ENCODE measurements at places on chromosomes 12 and 14. TPM values are rescaled to one million over a fixed set of nuclear protein-coding genes. Genes with fewer than 3 reads are reported as not detected.
A peak's percentile ranks its signal among the peaks of the same experiment; 100 is the strongest.

Gene COQ6
- 20.6 TPM for total RNA-seq

Gene RNF31
- 66.2 TPM for total RNA-seq

Gene NPAS3
- total RNA-seq, result 2.0 TPM

GRCh38 chr12:104524034-104524832 lies 67.5 kb downstream of the CHST11 start:
- no peak for DNase-seq

DNA sequence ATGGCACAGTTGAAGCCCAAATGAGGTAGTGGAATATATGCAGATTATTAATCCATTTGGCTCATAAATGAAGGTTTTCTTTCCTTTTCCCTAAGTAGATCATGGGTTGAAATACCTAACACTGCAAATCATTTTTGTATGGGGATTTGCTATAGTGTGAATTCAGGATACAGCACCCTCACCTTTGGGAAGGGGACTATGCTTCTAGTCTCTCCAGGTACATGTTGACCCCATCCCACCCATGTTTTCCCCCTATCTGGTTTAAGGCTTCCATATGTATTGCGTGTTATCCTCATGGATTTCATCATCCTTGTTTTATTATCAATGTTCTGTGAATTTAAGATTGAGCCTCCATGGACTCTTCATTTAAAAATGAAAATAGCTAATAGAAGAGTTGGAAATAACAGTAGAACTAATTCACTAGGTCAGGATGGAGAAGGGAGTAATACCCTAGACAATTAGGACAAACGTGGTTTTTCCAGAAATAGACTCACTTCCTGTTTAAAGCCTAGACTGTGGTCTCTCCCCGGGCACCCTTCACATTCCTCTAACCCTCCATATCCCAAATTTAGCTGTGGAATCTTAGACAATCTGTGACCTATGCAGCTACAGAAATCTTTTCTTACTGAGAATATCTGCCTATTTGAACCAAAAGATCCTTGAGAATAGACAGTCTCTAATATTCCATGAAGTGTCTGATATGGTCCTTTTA lies 56.5 kb downstream of the DAD1 start:
- DNase-seq, result no peak

DNA sequence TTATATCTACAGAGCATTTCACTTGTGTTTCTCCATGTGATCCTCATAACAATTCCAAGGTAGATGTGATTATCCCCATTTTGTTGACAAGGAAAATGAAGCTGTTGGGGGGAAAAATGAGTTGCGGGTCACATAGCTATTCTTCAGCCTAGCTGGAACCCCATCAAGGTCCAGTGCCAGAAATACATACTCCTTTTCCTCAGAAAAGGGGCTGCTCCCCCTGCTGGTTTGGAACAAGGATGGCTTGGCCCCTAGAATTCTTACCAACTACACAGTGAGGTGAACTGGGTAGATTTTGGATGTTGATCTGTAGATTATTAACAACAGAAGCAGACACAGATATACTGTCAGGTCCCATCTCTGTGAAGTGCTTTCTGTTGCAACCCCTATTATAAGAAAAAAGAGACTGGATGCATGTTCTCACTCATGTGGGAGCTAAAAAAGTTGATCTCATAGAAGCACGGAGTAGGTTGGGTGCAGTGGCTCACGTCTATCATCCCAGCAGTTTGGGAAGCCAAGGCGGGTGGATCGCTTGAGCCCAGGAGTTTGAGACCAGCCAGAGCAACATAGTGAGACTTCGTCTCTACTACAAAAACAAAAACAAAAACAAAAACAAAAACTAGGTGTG lies 8.9 kb downstream of the IKZF4 start:
- peak; percentile 62 for DNase-seq

DNA sequence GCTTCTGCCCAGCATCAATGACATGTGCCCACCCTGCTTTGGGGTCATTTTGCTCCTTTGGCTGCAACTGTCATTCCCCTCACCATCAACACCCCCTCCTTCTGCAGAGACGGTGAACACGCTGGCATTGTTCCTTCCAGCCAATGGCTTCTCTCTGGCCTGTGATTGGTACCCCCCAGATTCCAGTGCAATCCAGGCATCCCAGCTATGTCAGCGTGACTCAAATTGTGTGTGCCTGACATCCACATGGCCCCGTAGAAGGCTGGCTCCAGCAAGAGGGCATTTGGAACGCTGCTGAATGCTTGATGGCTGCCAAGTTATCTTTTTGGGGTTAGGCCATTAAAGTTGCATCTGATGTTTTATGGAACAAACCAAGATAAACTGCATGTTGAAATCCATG lies 21.0 kb upstream of the CCND2 start:
- no peak for DNase-seq

- no peak for DNase-seq
Measured at GRCh38 chr12:44091948-44092606, 256.2 kb downstream of the TMEM117 start.

GRCh38 chr12:130632642-130633041 lies 83.5 kb downstream of the RIMBP2 start:
- no peak for DNase-seq

GRCh38 chr12:127115468-127116035 lies 1151.4 kb upstream of the TMEM132C start:
- no peak for DNase-seq

DNA sequence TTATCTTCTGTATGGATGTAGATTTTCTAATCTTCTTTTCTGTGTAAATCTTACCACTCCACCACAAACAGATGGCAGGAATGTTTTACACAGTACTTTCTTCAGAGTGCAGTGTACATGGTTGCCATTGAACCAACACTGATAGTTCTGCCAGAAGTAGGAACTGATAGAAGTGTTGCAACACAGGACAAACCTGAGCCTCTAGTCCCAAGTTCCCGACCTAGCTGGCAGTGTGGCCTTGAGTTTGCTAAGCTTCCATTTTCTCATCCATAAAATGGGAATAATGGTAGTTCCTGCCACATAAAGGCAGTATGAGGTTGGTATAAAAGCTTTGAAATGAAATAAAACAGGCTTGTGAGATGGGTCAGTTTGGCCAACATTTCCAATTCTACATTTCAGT lies 50.8 kb upstream of the SAV1 start:
- no peak for DNase-seq

DNA sequence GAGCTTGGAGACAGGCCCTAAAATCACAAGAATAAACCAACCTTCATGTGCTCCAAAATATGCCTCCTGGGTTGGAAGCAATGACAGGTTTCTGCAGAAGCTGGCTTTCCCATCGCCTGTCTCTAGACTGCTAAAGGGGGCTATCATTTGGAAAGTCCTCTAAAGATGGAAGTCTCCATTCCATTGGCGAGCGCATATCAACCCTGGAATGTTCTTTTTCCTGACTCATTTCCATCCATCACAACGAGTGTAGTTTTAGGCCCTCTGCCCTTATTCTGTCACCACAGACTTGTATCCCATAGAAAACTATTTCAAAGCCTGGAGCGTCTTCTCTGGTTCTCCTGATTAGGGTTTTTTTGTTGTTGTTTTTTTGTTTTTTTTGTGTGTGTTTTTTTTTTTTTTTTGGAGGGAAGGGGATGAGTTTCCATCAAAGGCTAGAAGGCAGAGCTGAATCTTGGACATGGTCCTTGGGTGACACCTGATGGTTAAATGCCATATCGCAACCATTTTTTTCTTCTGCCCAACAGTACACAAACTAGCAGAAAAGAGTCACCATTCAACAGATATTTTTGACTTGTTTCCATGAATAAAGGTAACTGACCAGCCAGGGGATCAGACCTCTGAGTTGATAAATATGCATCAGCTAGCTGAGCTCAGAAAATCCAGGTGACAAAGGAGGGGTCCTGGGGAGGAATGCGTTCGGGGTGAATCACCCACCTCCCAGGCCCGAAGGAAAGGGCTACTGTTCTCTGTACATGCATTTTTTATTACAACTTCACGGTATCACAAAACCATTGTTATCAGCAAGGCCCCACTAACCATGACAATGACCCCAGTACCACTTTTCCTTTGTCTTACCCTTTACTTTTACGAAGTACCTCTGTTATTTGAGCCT lies 40.5 kb downstream of the KCNA5 start:
- DNase-seq, result peak; percentile 68

- DNase-seq, result no peak
Measured at GRCh38 chr12:1107669-1108068, 116.6 kb downstream of the ERC1 start.

DNA sequence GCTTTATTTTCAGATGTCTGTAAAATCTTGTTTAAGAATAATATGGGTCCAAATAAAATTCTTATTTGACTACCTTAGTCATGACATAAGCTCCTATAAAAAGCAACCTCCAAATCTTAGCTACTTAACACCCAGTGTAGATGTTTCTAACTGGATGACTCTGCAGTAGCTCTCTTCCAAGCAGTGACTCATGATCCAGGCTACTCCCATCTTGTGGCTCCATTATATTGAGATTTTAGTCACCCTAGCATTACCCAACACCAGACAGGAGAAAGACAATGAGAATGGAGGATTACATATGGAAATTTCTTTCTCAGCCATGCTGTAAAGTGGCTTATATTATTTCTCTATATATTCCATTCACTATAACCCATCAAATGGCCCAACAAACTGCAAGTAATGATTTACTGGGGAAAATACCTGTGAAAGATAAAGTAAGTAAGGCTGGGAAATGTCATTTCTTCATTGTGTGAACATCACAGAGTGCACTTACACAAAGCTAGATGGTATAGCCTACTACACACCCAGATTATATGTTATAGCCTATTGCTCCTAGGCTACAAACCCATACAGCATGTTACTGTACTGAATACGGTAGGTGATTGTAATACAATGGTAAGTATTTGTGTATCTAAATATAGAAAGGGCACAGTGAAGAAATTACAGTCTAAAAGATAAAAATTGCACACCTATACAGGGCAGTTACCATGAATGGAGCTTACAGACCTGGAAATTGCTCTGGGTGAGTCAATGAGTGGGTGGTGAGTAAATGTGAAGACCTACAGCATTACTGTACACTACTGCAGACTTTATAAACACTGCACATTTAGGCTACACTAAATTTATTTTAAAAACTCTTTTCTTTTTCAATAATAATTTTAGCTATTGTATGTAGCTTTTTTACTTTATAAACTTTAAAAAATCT lies 163.2 kb downstream of the DYRK2 start:
- no peak for DNase-seq

DNA sequence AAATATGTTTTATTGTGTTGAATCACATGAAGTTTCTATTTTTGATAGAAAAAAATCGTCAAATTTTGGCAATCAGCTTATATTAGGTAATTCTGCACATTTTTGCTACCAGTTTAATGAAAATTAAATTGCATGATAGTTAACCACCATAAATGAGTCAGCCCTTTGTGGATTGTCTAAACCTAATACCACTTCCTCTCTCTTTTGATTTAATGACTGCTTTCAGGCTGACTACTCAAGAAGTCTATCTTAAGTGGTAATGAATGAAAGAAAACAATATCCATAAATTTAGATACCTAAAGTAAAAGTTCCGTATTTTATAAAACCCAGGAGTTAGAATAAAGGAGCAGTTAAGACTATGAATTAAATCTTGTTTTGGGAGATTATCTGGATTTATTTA lies 450.5 kb downstream of the TMEM117 start:
- no peak for DNase-seq

- DNase-seq, result no peak
Measured at GRCh38 chr12:108327621-108328344, 11.3 kb downstream of the CMKLR1 start.

DNA sequence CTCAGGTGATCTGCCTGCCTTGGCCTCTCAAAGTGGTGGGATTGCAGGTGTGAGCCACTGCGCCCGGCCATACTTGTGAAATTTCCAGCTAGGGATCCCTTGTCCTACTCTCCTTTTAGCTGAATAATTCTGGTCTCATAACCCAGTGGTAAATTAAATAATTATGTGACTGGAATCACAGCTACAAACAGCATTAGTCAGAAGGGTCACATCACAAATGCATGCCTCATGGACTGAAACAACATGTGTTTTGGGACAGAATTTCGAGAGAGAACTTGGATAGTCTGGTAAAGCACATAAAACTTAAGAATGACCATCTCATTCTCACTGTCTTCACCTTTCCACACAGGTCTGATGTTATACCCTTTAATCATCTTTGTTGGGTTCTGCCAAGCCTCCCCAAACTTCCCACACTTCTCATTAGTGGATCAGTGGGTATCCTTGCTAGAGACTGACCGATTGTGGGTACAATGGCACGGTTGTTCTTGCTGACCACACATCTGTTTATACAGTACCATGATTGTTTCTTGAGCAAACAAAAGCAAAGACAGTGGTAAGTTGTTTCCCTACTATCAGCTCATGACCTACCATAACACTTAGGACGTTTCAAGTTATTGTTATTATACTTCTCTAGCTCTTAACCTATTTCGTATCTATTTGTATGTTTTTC lies 5.1 kb downstream of the GPRC5D start:
- DNase-seq, result no peak

DNA sequence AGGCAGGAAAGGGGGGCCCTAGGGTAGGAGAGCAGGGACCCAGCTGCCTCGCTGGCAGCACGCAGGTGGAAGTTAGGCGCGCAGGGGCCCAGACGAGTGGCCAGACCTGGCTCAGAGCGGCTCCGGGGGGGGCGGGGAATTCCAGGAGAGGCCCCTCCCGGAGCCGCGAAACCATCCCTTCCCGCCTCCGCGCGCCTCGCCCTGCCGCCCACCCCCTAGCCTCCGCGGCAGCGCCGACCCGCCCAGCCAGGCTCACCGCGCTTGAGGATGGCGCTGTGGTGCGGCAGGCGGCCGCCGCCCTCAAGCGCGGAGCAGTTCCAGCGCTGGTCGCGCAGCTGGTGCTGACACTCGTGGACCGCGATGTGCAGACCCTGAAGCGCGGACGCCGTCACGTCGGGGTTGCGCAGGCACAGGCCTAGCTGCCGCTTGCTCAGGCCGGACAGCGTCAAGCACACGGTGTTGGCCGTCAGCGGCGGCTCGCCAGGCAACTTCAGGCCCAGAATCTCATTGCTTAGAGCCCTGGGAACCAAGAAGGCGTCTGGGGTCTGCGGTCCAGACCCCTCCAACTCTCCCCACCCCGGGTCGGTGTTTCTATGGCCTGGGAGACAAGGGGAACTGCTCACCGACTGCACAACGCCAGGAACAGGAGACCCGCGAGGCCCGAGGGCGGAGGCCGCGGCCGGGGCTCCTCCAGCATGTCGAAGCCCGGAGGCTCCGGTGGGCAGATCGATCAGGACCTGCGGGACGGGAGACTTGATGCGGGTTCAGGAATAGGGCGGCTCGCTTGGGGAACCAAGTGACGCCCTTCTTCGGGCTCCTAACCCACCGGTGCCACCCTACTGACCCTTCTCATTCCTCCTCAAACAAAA lies 1.5 kb downstream of the WNT10B start:
- DNase-seq, result peak; percentile 59

GRCh38 chr14:74658535-74659131 lies 46.6 kb upstream of the LTBP2 start:
- DNase-seq, result no peak

DNA sequence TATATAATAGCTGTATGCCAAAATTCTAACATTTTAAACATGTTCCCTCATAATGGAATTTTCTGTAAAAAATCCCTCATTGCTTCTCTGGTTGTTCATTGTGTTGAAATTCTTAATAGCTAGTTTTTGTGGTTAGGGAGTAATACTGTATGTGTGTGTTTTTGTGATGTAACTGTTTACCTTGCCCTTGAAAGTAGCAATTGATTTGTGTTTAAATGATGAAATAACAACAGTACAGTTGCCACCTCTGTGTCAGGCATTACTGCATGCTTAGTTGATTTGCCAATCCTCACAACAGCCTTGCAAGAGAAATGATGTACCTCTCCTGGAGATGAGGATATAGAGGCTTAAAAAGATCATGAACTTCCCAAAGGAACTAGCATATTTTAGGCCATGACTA lies 94.9 kb downstream of the DAAM1 start:
- DNase-seq, result no peak

All from mucosa of descending colon (tissue), 3 donors.